Stimulated activated CD4-positive, alpha-beta T cell treated with anti-CD3 and anti-CD28 coated beads, Interleukin-1b, Interleukin-23, amount 100 ng/mL, for 1 hour (primary cell): ENCODE measurements at places on chromosomes 5 and 9.

- DNase-seq: no peak
Observed at GRCh38 chr5:114319821-114320220, 42.0 kb upstream of the KCNN2 start.

DNA sequence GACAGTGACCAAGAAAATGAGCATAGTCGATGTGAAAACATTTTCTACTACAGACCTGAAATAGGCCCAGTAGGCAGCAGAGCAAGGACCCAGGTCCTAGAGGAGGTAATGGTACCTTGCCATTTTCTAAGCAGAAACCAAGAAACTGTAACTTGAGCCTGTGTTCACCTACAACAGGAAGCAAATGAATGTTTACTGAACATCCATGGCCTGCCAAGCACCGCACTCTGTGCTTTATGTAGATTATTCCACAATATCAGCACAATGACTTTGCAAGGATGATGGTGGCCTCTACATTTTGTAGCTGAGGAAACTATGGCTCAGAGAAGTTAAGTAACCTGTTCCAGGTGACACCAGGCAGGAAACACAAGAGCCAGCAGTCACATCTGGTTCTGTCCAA, 215.3 kb downstream of the SPOCK1 start:
- no peak for DNase-seq

DNA sequence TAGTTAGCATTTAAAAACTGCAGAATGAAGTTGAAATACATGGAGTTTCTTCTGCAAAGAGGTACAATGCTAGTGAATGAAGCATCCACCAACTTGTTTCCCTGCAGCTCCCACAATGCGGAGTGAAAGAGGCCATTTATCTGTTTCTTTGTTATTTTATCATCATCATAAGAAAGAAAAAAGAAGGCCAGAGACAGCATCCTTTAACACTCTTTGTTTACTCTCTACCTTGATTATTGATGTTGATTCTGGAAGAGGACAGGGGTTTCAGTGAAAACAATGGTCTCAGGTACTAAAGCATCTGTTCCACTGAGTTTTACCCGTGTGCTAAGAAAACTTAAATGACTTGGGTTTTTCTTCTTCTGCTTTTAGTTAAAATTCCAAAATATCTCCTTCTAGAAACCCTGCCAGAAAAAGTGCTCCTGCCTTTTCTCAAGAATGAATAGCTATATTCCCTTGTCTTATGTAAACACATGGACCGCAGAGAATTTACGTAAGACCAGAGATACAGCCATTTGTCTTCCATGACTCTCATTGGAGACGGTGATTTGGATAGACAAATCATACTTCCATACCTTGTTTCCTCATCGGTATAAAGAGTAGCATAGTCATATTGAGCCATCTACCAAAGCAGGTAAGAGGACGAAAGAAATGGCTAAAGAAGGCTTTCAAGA, 81.1 kb downstream of the EFNA5 start:
- no peak for DNase-seq

DNA sequence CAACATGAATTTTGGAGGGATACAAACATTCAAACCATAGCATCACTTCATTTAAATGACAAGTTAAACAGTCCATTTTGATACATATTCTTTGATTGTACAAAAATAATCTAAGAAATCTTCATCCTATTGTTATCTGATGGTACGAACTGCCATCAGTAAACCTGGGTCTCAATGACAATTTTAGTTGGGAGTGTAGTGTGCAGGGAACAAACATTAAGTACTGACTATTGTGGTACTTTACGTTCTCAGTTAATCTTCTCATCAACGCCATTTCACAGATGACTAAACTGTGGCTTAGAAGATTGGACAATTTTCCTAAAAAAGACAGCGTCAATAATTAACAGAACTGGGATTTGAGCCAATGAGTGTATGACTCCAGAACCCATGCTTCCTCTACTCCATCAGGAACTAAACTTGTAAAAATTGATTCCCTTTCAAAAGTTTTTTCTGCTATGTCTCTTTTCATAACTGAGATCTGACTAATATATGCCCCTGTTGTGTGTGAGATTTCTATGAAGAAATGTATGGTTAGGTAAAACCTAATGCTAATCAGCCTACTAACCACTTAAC, 21.1 kb downstream of the TNPO1 start:
- no peak for DNase-seq

- peak; percentile 24 for DNase-seq
Observed at GRCh38 chr9:111937781-111938426, 41.3 kb downstream of the UGCG start.

DNA sequence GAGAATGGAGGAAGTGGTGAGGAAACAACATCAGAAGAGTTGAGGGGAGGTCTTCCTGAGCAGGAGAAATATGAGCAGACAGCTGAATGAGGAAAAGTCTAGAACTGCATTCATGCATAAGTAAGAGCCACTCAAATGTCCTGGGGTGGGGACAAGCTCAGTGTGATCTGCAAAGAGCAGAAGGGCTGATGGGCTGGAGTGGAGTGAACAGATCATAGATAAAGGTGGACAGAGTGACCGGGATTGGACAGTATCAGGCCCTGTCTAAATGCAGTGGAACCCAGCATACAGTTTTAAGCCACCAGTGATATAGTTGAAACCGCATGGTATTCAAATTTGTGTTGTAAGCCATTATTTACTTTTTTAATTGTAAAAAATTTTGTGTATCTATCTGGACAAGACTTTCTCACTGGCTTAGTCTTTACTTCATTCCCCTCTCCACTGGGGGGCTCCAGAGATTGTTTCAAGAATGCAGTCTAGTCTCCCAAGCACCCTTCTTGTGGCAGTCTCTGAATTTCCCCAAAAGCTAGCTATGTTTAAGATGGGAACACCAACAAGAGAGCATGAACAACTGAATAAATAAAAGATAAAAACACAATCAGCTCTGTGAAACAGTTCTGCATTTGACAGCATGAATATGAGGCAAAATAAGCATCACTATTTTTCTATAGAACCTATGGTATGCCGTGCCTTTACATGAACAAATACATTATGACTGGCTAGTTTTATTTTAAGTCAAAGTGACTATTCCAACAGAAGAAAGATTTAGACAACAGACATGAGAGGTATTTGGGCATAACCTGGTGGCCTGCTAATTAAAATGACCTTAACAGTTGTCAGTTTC, 10.7 kb upstream of the STK32A start:
- DNase-seq: no peak

DNA sequence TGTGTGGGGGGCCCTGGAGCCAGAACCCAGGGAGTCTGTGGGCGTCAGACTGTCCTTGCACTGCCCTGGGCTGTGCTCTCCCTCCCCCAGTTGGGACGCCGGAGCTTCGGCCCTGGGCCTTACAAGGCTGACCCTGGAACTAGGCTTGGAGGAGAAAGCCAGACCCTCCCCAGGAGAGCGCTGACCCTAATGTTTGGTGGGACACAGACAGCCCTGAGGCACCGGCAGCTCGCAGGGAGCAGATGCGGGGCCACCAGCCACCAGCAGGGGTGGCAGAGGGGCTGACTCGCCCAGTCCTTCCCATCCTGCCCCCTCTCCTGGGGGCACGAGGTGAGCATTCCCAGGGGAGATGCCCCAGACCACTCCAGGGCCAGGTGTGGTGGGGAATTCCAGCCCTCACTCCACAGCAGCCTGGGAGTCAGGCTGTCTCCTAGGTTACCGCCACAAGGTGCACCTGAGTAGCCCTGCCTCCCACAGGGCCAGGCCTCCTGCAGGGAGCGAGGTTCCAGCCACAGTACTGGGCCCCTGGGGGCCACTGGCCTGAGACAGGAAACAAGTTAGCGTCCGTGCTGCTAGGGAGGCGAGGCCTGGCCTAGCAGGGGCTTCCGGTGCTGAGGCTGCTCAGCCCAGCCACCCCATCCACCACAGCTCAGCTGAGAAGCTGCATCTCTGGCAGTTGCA, 134.6 kb downstream of the OLFM1 start:
- no peak for DNase-seq

- DNase-seq: no peak
Observed at GRCh38 chr9:113585085-113585442, 121.5 kb downstream of the RGS3 start.

DNA sequence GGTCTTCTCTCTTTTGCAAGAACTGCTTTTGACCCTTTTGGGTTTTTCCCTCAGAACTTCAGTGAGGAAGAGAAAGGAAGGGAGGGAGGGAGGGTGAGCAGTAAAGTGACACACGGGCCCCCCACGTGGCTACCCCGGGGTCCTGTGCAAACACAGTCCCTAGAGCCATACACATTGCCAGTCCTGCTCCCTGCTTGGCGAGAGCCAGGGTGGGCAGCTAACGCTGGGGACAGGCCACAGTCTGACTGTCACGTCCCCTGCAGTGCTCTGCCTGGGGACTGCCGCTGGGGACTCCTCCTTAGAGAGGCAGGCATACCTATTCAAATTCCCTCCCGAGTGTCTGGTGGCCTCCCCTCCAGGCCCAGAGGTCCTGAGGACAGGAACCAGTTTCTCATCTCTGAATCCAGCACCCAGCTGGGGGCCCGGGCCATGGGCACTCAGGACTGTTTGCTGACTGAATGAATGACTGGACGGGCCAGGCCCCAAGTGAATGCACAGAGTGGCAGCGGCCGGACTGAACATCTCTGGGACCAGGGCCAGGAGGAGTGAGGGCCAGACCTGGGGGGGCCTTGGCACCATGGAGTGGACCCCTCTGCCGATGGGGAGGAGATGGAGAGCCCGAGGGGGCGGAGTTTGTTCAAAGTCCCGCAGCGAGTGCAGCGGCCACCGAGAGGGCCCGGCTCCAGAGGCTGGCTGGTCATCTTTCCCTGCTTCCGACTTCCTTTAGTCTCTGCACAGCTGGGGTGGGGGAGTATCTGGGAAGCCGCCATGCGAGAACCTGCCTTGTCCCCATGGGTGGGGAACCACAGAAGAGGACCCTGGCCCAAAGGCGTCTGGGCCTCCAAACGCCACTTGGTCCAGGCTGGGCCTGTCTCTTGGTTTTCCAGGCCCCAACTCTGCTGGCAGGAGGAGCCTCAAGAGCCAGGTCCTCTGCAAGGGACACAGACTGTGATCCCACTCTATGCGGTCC, 5.8 kb downstream of the CCDC187 start:
- no peak for DNase-seq

DNA sequence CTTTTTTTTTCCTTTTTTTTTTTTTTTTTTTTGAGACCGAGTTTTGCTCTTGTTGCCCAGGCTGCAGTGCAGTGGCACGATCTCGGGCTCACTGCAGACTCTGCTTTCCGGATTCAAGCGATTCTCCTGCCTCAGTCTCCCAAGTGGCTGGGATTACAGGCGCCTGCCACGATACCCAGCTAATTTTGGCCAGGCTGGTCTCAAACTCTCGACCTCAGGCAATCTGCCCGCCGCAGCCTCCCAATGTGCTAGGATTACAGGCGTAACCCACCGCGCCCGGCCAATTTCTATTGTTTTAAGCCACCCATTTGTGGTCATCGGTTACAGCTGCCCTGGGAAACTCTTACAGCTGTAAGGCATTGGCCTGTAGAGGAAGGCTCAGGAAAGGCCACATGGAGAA, 617.7 kb downstream of the GABRG2 start:
- no peak for DNase-seq

GRCh38 chr5:163951069-163951468, 445.6 kb downstream of the MAT2B start:
- DNase-seq: no peak

GRCh38 chr5:122493091-122494021, 181.3 kb downstream of the SNCAIP start:
- DNase-seq: no peak

DNA sequence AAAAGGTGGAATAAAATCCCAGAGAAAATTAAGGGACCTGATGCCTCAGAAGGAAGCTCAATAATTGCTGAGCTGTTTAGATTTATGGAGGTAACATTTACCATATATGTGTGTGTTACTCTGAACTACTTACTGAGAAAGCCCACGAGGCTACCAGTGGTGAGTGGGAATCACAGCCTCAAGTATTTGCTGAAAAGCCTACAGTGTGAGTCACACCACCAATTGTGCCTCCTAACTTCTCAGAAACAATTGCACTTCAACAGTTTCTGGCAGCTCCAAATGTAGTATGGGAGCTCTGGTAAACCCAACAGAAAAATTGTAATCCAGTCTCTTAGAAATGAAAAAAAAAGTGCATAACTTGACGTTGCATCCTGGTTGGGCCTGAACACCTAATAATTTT, 551.6 kb downstream of the PRDM9 start:
- no peak for DNase-seq

GRCh38 chr5:134053840-134054338, 49.1 kb upstream of the VDAC1 start:
- DNase-seq: no peak

DNA sequence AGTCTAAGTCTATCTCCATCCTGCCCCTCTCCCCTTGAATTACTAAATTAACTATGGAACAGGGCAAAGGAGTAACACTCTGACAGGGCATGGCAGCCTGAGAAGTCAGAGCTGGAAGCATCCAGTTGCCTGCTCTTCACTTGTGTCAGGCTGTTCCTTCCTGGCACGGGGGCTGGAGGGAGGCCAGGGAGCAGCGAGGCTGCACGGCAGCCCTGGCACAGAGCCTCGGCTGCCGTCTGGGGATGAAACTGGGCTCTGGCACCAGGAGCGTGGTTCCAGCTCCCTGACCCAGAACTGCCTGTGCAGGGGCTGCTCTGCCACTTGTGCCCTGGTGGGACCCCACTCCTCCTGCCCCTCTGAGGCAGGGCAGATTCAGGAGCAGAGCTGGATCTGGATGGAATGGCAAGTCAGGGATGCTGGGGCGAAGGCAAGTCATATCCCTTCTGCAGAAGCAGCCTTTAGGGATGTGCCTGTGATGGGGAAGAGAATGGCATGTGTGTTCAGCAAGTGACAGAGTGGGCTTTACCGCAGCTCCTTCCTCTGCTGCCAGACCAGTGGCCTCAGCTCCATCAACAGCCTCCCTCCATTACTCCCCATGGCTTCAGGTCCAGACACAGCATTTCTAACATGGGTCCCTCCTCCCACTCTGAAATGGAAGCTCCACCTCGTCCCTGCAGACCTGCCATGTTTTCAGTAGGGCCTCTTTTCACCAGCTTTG, 42.2 kb upstream of the PDE8B start:
- no peak for DNase-seq

GRCh38 chr5:61991430-61991829, 314.6 kb upstream of the KIF2A start:
- no peak for DNase-seq

- DNase-seq: no peak
Observed at GRCh38 chr9:76451234-76451633, 7.7 kb upstream of the GCNT1 start.

DNA sequence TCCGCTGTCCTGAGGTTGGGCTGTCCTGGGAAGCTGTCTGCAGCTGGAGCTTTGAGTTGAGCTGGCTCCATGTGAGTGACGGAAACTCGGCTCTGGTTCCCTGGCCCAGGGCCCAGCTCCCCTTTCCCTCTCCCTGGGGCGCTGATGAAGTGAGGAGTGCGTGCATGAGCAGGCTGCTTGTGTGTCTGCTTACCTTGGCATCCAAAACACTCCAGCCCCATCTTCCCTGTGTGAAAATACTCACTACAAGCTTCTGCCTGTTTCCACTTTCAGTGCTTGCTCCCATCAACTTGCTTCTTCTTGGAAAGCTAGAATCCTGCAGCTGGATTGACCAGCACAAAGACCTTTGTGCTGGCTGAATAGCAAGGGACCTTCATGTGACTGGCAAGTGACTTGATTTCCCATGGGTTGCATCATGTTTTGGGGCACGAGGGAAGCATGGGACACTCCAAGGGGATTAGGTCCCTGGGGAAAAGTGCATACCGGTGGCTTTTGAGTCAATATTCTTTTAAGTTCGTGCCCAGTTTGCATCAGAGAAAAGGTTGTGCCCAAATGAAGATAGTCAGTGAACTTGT, 198.1 kb downstream of the GADD45G start:
- no peak for DNase-seq

GRCh38 chr9:137354845-137355760, 53.0 kb upstream of the NRARP start:
- no peak for DNase-seq

- no peak for DNase-seq
Observed at GRCh38 chr5:139849942-139850341, 54.3 kb downstream of the PSD2 start.

- DNase-seq: no peak
Observed at GRCh38 chr5:34655354-34655991, 655 bp upstream of the RAI14 start.
